ENCODE measurements at places on chromosomes 6 and 20. TPM values are rescaled to one million over a fixed set of nuclear protein-coding genes. Genes with fewer than 3 reads are reported as not detected.
A peak's percentile ranks its signal among the peaks of the same experiment; 100 is the strongest.

DNA sequence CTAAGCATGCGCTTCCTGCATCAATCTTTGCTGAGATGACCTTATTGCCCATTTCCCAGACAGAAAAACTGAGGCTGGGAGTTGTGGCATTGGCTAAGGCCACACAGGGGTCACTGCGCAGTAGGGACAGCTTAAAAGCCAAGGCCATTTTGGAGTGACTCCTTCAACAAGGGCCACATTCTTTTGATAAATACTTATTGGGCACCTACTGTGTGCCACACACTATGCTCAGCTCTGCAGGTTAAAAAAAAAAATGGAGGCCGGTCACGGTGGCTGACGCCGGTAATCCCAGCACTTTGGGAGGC is 108.6 kb downstream of the CEBPB start:
- no peak for DNase-seq

- no peak for DNase-seq
Measured at GRCh38 chr6:35154262-35154661, 13.1 kb upstream of the TCP11 start.

DNA sequence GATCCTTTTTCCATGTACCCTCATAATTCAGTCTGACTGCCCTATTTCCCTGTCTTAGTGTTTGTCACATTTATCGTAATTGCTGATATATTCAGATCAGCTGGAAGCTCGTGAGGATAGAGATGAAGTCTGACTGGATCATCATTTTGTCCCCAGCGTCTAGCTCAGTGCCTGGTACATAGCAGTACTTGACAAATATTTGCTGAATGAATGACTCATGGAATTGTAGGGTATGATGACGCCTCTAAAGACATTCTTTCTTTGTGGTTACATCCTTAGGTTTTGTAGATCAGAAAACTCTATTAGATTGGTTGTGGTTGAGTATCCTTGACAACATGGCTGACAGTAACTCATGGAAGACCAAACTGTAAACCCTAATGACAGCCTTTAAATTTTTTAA is 68.9 kb downstream of the MTHFD1L start:
- DNase-seq: peak; percentile 81

GJA10 gene
- not detected for polyA plus RNA-seq

DNA sequence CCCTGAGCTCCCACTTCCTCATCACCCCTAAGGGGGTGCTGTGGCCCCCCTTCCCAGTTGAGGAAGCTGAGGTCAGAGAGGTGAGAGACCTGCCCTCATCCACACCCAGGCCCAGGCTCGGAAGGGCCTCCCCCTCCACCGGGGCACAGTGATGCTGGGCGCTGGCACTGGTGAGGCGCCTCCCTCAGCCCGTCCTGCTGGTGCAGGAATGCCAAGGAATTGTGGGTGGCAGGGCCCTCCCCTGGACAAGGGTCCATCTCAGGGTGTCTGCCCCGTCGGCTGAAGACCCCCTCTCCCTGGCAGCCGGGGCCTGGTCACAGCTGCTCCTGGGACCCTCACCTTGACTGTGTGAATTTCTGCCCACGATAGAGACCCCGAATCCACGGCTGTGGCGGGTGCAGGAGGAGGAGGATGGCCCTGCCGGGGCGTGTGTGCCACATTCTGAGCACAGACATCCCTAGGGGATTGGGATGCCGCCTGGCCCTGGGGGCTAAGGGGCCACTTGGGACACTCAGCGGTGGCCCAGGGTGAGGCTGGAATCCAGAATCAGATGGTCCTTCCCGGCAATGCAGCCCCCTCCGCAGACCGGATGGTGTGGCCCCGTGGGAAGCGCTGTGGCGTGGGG is 70.2 kb upstream of the GATA5 start:
- DNase-seq: no peak

SLC32A1 gene
- polyA plus RNA-seq: not detected

TRIM31 gene
- 3.3 TPM for polyA plus RNA-seq

LY6G6D gene
- not detected for polyA plus RNA-seq

ABHD16B gene
- not detected for polyA plus RNA-seq

Measured in A549 (cell line).